NCI-H510A (cell line): ENCODE measurements at places on chromosomes 6 and 20.
A peak's percentile ranks its signal among the peaks of the same experiment; 100 is the strongest.

GRCh38 chr6:110415086-110415916 is at the start of gene DDO:
DDO (minus strand) TSS chr6:110415575; CDS start chr6:110413462, 2,113 bp downstream.
- no peak for DNase-seq

- no peak for DNase-seq
Measured at GRCh38 chr6:121851056-121851455, 415.6 kb downstream of the GJA1 start.

DNA sequence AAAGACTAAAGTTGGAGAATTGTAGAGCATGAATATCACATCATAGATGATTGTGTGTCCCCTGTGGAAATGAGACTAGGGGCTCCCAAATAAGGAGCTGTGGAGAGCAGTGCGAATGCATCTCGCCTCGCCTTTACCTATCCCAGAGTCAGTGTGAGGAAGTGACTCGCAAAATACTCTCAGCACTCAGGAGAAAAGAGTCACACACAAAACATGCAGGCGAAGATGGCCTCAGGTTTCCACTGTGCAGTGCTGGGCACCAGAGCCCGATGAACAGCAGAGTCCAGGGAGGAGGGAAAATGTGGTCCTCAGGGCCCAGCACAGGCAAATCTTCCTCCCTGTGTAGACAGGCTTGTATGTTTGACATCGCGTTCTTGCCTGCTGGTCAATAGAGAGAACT is 126.5 kb upstream of the AFDN start:
- no peak for DNase-seq

GRCh38 chr6:7432391-7433120 is 42.9 kb downstream of the RIOK1 start:
- DNase-seq: no peak

- DNase-seq: no peak
Measured at GRCh38 chr20:12592756-12593155, 416.0 kb upstream of the SPTLC3 start.

GRCh38 chr6:5871296-5871695 is 135.4 kb downstream of the NRN1 start:
- no peak for DNase-seq

GRCh38 chr6:46220352-46221221 is 49.8 kb upstream of the ENPP5 start:
- DNase-seq: no peak

DNA sequence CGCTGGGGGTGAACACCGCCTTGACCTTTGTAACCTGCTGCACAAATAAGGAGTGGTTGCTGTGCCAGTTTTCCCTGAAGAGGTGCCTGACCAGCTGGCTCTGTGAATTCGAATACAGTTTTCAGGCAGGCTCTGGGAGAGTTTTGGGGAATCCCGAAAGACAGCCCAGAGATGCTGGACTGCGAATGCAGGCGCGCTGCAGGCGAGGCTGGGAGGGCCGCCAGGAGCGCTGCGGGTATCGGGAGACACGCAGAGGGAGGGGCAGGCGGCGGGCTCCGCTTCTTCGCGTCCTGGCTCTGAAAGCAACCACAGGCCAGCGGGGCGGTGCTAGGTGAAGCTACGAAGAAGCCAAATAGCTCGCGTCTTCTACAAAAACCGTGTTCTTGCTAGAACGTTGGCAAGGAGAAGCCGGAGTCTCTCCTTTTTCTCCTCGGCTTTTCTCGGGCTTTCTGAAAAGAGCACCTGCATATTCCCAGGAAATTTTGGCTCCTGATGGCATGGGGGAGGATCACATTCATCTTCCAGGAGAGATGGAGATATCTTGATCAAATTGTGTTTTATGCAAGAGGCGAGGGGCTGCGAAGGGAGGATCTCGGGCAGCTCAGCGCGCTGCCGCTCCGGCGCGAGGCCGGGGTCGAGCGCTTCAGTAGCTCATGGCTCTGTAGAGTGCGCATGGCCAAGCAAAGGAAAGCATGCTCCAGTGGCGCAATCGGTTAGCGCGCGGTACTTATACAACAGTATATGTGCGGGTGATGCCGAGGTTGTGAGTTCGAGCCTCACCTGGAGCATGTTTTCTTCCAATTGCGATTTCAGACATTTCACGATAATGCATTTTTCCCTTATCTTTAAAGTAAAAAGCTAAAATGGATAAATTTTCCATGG is 158.1 kb upstream of the ZNF184 start:
- DNase-seq: peak; percentile 18

GRCh38 chr6:20698675-20699074 is 164.4 kb downstream of the CDKAL1 start:
- no peak for DNase-seq

DNA sequence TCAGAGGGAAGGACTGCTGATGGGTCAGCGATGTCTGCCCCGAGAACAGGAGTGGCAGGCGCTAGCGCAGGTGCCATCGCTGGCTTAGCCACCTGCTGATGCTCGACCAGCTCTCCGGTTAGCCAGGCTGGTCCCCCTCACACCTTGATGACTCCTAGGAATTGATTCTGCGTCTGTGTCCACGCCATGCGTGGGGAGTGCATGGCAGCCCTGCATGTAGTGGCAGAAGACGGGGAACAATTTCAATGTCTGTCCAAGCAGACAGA is 6.7 kb downstream of the SS18L1 start:
- no peak for DNase-seq

- DNase-seq: no peak
Measured at GRCh38 chr20:35806075-35806474, 34.3 kb downstream of the PHF20 start.

DNA sequence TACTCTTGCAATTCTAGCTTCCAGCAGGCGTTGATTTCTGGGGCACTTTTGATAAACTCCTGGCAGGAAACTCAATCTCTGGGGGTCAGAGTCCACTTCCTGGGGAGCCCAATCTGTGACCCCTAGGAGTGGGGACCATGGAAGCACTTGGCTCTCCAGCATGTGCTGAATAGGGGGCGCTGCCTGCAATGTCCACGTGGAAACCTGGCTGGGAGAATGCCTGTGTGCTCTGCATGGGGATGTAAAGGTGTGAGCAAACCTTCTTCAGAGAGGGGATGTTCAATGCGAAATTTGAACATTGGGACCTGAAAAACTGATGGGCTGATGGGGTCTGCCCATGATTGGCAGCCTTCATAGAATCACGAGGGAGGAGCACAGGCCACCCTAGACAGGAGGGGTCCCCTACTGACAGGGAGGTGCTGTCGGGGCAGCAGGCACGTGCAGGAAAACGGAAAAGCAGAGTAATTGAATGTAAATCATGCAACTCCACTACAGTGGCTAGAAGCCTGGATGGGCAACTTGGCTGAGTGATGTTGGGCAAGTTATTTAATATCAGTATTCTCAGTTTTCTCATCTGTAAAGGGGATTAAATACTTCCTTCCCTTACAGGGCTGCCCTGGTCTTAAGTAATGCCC is 47.8 kb downstream of the CEP43 start:
- DNase-seq: no peak

DNA sequence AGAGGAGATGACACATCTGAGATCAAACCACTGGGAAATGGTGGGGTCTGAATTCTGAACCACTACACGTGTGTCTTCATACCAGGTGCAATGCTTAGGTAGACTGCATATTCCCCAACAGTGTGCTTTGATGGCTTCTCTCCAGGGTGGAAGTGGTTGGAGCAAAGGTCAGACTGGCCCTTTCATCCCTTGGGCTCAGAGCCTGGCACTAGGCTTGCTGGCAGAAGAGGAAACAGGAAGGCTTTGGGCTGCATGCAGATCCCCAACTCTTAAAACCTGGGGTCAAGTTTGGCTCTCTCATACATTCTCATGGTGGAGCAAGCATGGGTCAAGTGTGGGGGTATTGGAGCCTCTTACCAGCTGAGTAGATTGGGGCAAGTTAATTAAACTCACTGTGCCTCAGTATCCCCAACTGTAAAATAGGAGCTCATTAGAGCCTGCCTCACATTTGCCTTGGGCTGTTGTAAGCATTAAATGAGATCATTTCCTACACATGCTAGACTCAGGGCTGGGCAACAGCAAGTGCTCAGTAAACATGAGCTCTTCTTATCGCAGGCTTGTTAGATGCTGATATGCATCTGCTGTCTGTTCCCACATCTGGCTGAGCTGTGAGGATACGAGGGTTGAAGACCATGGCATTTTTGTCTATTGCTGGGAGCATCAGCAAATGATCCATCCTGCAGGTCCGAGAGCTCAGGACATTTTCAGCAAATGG is 51.6 kb upstream of the FAM83D start:
- no peak for DNase-seq

DNA sequence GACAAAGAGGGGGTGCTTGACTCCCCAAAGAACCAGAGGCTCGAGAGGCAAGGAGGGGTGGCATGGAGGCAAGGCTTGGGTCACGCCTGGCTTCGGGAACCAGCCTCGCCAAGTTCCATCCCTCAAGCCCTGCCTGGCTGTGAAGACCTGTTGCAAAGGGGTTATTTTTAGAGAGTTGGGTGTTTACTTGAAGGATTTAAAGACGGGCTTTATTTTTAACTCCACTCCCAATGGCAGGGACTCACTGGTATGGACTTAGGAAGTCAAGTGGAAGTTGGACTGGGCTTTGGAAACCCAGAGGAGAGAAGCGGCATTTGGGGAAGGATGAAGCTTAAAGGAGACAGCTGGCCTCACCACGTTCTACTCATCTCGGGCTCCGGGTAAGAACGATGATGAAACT is 43.1 kb downstream of the JPH2 start:
- DNase-seq: no peak

GRCh38 chr20:35232575-35232974 is 6.1 kb downstream of the MMP24 start:
- no peak for DNase-seq
